Right cardiac atrium (tissue), 5 donors: ENCODE measurements at places on chromosomes 1 and 21.
A peak's percentile ranks its signal among the peaks of the same experiment; 100 is the strongest.

DNA sequence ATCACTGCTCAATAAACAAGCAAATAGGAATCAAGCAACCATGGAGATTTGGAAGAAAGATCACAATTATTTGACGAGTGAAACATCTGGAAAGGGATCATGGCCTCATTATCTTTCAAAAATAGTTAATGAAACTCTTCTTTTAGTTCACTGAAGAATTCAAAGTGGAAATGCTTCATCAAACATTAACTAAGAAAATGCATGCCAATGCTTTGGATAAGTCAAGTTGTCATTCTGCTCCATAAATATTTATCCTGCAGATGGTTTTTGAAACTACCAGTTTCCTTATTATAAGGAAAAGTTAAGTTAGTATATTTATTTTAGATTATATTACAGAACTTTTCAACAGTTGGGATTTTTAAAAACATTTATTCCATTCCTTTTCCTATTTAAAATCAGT, 206.5 kb upstream of the ADGRL2 start:
- no peak for DNase-seq

DNA sequence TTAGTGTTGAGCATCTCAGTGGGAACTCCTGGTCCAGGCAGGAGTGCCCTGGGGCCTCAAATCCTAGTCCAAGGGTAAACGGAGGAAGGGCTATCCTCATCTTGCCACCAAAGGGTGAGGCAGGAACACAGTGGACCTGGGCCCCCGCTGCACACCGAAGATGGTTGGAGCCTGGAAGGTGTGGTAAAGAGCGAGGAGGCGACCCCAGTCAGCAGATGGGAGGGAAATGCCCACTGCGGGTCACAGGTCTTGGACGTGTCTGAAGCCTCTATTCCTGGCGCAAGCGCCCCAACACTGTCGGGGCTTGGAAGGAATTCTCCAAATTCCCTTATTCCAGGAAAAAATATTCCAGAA, 38.5 kb upstream of the SYNC start:
- DNase-seq: peak; percentile 56

DNA sequence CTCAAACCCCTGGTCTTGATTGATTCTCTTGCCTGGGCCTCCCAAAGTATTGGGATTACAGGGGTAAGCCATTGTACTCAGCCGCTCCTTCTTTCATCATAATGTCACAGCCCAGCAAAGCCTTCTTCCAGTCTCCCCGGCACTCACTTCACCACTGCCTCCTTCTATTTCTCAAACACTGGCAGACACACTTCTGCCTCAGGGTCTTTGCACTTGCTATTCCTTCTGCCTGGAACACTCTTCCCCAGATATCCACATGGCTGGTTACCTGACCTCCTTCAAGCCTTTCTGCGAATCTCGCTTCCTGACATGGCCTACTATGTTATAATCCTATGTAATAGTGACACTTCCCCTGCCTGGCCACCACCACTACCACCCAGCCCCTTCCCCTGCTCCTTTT, 7.2 kb upstream of the SLC9A1 start:
- no peak for DNase-seq

DNA sequence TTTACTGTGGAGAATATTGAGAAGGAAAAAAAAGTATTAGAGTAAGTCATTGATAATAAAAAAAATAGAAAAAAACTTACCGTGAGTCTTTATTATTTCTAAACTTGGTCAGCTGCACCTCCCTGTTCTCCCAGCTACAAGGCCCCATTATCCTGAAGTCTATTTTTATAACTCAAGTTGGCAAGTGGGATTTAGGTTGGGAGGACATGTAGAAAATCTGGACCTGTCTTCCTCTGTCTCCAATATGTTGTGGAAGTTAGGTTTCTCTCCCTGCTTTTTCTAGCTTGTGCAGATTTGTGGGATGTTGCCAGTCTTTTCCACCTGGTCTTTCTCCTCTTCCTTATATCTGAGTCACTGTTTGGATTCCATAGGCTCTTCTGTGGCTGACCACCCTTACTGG, 361.4 kb downstream of the HLX start:
- no peak for DNase-seq

- no peak for DNase-seq
Observed at GRCh38 chr21:34017039-34017961, 56.1 kb upstream of the MRPS6 start.

- DNase-seq: no peak
Observed at GRCh38 chr1:45354838-45355237, 14.6 kb upstream of the MUTYH start.

- DNase-seq: no peak
Observed at GRCh38 chr1:181789395-181789794, 272.1 kb downstream of the ZNF648 start.

DNA sequence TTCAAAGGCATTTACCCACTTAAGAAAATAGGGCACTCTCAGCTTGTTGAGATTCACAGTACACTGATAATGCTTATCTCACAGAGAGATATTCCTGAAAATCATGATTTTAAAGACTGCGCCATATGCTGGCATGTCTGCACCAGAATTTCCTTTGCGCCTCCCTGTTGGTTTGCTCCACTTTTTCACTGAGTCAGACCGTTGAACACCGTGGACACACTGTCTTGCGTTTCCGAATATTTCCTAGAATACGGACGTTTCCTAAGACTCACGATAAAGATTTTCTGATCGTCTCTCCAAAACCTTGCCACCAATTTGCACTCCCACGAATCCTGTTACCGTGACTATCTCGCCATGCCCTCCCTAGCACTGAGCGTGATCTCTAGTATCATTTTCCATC, 497 bp upstream of the C1orf115 start:
- DNase-seq: no peak

- no peak for DNase-seq
Observed at GRCh38 chr1:206472454-206472853, 2.2 kb downstream of the IKBKE start.
